ENCODE measurements at places on chromosomes 13 and 19.

GRCh38 chr19:47110521-47111005, 3.0 kb downstream of the ZC3H4 start:
- DNase-seq: no peak

DNA sequence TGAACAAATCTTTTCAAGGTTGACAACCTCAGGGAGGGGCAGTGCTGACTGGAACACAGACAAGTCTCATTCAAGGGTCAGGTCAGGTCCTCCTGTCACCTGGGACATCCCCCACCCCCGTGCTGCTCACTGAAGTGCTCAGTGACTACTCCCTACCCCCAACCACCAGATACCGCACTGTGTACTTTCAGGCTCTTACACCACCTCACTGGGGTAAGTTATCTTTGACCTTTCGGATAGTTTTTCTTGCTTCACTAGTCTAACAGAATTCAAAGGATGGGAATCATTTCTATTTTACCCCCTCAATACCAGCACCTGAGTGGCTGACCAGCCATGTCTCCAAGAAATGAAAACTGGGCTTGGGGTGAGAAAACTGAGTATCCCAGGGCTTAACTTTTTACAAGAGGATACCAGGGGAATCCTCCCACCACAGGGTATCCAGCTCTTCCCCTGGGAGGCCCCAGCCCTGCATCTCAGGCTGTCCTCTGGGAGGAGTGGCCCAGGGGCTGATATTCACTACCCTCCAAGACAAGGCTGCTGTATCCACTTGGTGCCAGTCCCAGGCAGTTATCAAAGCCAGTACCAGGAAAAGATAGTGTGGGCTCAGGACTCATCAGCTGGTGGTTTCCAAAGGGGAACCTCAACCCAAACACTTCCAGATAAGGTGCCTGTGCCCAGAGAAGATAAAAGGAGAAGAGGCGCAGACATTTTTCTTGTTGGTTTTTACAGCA, 2.1 kb downstream of the ZNF563 start:
- DNase-seq: peak; percentile 40

DNA sequence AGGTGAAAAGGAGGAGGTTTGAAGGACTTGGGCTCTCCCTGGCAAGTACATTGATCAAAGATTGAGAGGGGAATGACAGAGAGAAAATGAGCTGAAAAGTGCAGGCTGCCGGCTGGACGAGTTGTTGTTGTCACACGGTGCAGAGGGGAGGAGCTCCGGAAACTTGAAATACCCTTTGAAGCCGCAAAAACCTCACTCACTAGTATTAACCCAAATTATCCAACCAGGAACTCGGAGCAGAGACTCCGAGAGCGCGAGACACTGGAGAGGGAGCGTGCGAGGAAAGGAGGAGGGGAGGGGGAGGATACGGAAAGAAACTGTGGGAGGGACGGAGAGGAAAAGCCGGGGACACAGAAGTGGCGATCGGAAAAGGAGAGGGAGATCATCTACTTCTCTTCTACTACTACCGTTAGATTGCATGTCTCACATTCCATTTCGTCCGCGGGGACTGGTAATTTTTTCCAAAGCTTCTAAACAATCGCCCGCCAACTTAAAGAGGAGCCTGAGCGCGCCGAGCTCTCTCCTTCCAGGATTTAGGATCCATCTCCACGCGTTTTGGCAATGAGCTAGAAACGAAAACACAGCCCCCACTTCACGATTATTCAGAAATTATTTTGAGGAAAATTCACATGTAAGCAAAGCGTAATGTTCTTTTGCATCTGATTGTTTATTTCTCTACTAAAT, at the start of gene DACH1:
TSS of gene DACH1 (minus strand) at position 74 of the 684 bp plus-strand sequence.
- DNase-seq: no peak

- DNase-seq: no peak
These were observed 2.0 kb downstream of the KCTD15 start for GRCh38 chr19:33798681-33799111.

DNA sequence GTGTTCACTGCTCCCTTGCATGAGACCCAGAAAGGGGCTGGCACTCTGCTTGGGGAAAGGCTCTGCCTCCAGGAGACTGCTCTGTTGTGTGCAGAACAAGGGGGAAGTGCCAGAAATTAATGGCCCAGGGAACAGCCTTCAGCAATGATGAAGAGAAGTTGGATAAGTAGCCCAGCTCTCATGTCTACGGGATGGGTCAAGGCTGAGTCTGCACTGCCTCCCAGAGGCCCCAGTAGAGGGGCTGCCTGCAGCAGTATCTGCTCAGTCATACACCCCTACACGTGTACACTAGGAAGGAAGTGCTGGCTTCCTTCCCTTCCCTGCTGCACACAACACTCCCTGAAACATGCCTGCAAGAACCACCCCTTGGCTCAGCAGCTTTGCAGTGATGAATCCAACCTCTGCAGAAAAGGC, 54.6 kb upstream of the URI1 start:
- no peak for DNase-seq

- DNase-seq: no peak
These were observed 474 bp upstream of the IFT88 start for GRCh38 chr13:20566468-20566897.

GRCh38 chr13:112443995-112444311, 67.8 kb downstream of the SPACA7 start:
- peak; percentile 53 for DNase-seq

- DNase-seq: no peak
These were observed 50.6 kb downstream of the DPF1 start for GRCh38 chr19:38173291-38174041.

- no peak for DNase-seq
These were observed 112.5 kb downstream of the DACH1 start for GRCh38 chr13:71754407-71754974.
